ENCODE measurements at places on chromosomes 2 and 18.

- no peak for DNase-seq
These were observed 15.6 kb downstream of the APLF start for GRCh38 chr2:68483011-68483410.

DNA sequence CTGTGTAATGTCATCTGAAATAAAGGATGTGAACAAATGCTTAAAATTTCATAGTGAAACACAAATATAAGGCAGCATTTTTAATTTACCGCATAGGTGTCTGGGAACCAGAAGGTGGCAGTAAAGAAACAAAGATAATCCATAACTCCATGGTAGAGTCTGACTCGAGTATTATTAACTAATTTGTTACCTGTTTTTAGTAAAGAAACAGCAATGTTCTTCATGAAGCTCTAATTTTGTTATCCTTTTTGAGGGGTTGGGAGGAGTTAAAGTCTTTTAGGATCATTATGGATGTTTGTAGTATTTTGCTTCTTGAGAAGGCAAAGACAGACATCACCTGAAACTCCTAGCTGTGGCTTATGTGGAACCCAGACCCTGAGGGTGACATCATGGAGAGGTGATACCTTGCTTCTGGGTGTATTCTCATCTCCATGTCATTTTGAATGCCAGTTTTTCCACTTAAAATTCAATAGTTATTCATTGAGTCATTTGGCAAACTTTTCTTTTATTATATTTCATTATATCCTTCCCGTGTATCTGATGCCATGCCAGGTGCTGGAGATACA lies 286.2 kb upstream of the EPAS1 start:
- DNase-seq: peak; percentile 69

GRCh38 chr2:43224571-43225092 lies 1.8 kb downstream of the ZFP36L2 start:
- DNase-seq: peak; percentile 71

GRCh38 chr2:121492409-121492808 lies 38.3 kb upstream of the RNU4ATAC start:
- DNase-seq: no peak

- no peak for DNase-seq
These were observed 830 bp upstream of the MERTK start for GRCh38 chr2:111897630-111897923.
